ENCODE measurements at places on chromosomes 12 and 14. TPM values are rescaled to one million over a fixed set of nuclear protein-coding genes. Genes with fewer than 3 reads are reported as not detected.

SYT10 gene
- 1.9 TPM for total RNA-seq

ZDHHC22 gene
- total RNA-seq: 0.12 TPM

GRCh38 chr12:81896771-81897170 lies 137.6 kb upstream of the PPFIA2 start:
- ATAC-seq: no peak

- ATAC-seq: peak; percentile 76
These were observed 37.6 kb upstream of the DHRS4 start for GRCh38 chr14:23916004-23916403.

DNA sequence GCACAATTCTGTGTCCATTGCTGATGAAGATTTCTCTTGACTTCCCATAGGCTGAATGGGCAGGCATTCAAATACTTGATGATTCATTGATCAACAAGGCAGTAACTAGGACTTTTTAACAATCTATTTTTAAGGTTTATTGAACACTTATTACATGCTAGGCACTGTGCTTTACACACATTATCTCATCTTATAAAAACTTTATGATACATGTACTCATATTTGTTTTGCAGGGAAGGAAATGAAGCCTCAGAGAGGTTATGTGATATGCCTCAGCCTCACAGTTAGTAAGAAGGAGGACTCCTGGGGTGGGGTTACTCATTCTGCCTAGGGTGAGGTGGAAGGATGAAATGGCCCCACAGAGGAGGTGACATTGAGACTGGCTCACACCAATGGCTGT lies 12.9 kb upstream of the EMP1 start:
- no peak for ATAC-seq

- no peak for ATAC-seq
These were observed 198.3 kb upstream of the OTX2 start for GRCh38 chr14:57008534-57008933.

DNA sequence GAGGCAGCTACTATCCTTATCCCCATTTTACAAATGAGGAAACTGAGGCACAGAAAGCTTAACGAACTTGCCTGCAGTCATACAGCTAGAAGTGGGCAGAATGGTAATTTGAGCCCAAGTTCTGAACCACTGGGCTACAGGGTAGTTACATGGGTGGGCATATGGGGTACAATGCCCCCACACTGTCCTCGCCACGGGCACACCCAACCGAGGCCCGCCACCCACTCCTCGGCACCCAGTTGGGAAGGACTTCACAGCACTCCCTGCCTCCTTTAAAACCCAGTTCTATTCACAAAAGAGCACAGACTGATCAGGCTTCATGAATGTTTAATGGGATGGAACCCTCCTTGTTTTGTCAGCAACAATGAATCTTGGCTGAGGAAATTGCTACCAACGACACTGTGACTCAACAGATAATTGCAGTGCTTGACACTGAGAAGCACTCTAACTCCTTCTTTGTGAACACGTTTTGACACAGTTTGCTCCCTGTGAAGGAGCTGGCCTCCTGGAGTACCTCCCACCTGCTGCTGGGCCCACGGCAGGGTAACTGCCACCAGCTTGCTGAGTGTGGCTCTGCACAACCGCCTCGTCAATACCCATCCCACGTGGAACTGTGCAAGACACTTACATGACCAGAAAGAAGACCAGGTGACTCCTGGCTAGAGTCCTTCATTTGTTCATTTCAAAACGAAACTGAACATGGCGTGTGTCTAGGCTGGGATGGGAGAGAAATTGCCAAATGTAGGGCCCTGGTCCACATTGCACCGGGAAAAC lies 63.5 kb downstream of the CLMN start:
- ATAC-seq: no peak

DNA sequence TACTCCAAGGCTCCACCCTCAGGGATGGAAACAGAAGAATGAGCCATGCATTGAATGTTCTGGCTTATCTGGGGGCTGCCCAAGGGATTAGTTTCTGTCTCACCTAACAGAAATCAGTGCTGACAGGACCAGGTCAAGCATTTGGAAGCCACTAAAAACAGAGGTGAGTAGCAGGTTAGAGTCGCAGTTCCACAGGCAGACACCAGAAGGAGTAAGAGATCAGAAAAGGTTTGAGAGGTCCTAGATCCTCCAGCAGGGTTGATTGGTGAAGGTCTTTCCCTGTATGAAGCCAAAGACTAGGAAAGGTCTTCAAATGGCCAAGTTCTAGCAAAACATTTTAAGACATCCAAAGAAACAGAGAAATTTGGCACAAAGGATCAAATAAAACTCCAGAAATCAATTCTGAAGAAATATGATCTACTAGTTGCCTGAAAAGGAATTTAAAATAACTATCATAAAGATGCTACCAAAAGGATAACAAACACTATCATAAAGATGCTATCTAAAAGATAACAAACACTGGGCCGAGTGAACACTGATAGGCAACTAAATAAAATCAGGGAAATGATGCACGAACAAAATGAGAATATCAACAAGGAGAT lies 19.5 kb upstream of the TTC9 start:
- ATAC-seq: no peak
